ENCODE measurements at places on chromosomes 13 and 19. TPM values are rescaled to one million over a fixed set of nuclear protein-coding genes. Genes with fewer than 3 reads are reported as not detected.

The ATXN8OS gene
- not detected for total RNA-seq

The NKPD1 gene
- total RNA-seq, result 0.60 TPM

The LRRC25 gene
- 2.0 TPM for total RNA-seq

The SIGLEC5 gene
- 0.27 TPM for total RNA-seq

The ZNF98 gene
- total RNA-seq, result 7.1 TPM

The DACT3 gene
- total RNA-seq, result 18.5 TPM

The ITGBL1 gene
- 30.7 TPM for total RNA-seq

The HSD11B1L gene
- total RNA-seq, result 19.0 TPM

The F10 gene
- total RNA-seq, result 22.7 TPM

The ZNF784 gene
- 9.3 TPM for total RNA-seq

The URAD gene
- not detected for total RNA-seq

The KIR2DL3 gene
- not detected for total RNA-seq

The ANGPTL8 gene
- total RNA-seq, result 1.4 TPM

The SNRPA gene
- total RNA-seq, result 25.6 TPM

The CRX gene
- 229 TPM for total RNA-seq

The TLE6 gene
- 5.2 TPM for total RNA-seq

The MEIOSIN gene
- not detected for total RNA-seq

The SCN1B gene
- 14.0 TPM for total RNA-seq

The TRIP10 gene
- 44.9 TPM for total RNA-seq

The VSTM2B gene
- 9.6 TPM for total RNA-seq

The SRRM5 gene
- total RNA-seq, result not detected

The HS6ST3 gene
- 5.2 TPM for total RNA-seq

The ZNF358 gene
- 28.1 TPM for total RNA-seq

The ALOX5AP gene
- total RNA-seq, result 3.5 TPM

The SHANK1 gene
- total RNA-seq, result 12.0 TPM

The PSG2 gene
- not detected for total RNA-seq

The FAAP24 gene
- total RNA-seq, result 1.8 TPM

The MBD3L3 gene
- not detected for total RNA-seq

The SIGLEC9 gene
- 0.99 TPM for total RNA-seq

The GNG8 gene
- total RNA-seq, result not detected

The CRLF1 gene
- 13.3 TPM for total RNA-seq

The RELB gene
- 3.6 TPM for total RNA-seq

The ERICH6B gene
- total RNA-seq, result not detected

The PRSS57 gene
- total RNA-seq, result not detected

The ZNF560 gene
- total RNA-seq, result not detected

The TJP3 gene
- 5.3 TPM for total RNA-seq

The LEUTX gene
- not detected for total RNA-seq

The ATP4B gene
- total RNA-seq, result not detected

The RASL11A gene
- total RNA-seq, result 9.6 TPM

The C19orf73 gene
- 2.0 TPM for total RNA-seq

The RYR1 gene
- total RNA-seq, result 20.4 TPM

The GPR4 gene
- total RNA-seq, result 0.71 TPM

The DCLK1 gene
- 127 TPM for total RNA-seq

Data from camera-type eye (tissue), 1 donor.